Lung (tissue), 17 donors: ENCODE measurements at places on chromosomes 2 and 18.

GRCh38 chr2:134576478-134576877, 142.3 kb downstream of the TMEM163 start:
- DNase-seq = no peak

- DNase-seq = peak; percentile 10
Observed at GRCh38 chr2:76464310-76464709, 753.6 kb upstream of the GCFC2 start.

GRCh38 chr2:120780402-120780801, 44.7 kb downstream of the GLI2 start:
- no peak for DNase-seq

GRCh38 chr18:9617006-9617542, 2.7 kb upstream of the PPP4R1 start:
- DNase-seq = no peak

- DNase-seq = no peak
Observed at GRCh38 chr2:202322435-202322834, 53.7 kb upstream of the BMPR2 start.

DNA sequence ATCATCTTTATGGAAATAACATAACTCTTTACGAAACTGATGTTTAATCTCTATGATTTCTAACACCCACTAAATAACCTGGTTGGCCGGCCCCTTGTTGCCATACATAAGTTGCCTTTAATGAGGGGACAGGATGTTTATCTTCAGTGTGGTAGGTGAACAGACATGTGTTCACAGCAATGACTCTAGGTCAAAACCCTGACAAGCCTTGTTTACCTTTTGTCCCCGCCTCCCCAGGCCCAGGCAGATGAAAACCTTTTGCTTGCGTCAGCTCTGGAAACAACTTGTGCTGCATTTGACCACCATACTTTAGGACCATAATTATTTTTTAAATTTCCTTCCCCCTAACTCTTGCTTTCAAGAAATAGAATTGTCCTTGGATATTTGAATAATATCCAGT, 2.9 kb upstream of the DSG4 start:
- DNase-seq = no peak

GRCh38 chr2:108634011-108634410, 85.3 kb upstream of the RANBP2 start:
- DNase-seq = peak; percentile 93

GRCh38 chr2:150174971-150175421, 312.5 kb downstream of the RND3 start:
- DNase-seq = no peak

DNA sequence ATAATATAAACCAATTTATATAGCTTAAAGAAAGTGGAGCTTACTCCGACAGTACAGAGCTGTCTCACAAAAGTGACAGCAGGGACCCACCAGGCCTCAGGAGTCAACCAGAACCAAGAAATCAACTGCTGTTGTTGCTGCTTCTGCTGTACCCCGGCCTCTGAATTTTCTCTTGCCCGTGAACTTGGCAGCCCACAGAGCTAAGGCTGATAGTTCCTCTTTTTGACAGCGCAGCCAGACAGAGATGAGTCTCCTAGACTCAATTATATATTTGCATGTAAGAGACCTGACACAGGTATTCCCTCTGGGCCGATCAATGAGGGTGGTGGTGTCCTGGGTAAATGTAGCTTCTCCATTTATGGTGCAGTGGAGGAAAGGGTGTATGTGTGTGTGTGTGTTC, 109.4 kb downstream of the KCTD1 start:
- DNase-seq = no peak

DNA sequence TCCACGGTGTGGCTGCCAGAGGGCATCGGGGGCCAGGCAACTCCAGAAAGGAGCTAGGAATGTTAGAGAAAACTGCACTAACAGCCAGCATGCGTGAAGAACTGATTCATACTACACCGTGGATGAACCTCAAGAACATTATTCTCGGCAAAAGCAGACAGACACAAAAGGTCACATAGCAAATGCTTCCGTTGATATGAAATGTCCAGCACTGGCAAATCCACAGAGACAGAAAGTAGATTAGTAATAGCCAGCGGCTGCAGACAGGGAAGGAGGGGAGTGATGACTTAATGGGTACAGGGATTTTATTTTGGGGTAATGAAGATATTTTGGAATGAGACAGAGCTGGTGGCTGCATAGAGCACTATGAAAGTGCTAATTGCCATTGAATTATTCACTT, 37.4 kb downstream of the SCTR start:
- no peak for DNase-seq

DNA sequence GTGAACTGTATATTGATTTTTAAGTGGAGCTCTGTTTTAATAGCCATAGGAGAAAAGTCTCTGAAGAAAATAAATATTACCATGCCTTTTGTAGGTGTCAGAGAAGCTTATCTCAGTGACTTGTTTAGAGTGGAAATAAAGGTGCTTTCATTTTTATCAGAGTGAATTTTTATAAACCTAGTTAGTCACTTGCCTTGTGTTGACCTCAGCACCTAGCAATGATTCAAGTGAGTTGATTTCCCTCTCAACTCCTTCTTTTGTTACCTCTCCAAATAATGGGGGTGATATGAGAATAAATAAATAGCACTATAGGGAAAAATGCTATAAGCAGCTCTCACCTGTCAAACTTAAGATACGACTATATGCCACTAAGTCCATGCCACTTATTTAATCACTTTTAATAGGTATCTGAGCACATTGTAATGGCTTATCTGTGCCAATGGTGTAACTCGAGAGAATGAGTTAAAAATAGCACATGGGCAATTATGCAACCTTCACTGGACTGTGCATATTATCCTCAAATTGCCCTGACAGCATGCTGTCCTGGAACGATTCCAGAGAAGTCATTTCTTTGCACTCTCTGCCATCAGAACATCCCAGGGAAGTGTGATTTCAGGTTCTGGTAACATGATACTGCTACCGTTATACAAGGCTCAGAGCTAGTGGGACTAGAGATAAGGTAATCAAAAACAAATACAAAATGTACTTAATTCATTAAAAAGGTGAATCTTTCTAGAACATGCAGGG, 290.8 kb downstream of the CCDC85A start:
- DNase-seq = peak; percentile 9

DNA sequence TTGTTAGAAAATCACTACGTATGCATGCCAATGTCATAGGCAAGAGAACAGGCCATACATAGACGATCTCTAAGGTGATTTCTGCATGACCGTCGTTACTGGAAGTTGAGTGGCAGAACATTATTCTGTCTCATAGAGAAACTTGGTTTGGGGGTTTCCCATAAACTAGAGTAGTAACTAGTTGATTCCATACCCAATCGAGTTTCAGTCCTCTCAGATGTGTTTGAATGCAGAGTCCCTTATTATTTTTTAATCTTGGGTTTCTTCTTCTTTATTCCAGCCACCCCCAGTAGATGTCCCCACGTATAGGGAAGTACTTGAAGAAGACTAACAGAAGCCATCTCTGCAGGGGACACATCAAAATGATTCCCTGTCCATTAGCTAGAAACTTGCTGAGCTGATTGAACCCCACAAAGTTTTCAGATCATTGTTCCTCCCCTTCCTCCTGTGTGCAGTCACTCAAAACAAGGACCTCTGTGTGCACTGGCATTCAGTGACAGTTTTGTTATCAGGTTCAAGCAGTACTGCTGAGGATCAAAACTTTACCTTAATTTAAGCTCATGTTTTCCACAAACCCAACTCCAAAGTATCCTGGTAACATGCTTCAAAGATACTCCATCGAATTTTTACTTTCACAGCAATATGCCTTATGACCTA, 68.4 kb upstream of the CDCA7 start:
- DNase-seq = no peak

DNA sequence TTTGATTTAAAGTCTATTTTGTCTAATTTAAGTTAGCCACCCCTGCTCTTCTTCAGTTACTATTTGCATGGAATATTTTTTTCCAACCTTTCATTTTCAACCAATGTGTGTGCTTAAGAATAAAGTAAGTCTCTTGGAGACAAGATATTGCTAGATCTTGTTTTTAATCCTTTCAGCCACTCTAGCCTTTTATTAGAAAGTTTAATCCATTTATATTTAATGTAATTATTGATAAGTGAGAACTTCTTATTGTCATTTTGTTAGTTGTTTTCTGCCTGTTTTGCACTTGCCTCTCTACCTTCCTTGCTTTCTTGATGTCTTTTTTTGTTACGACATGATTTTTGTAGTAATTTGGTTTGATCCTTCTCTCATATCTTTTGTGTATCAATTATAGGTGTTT, 46.4 kb downstream of the CCDC148 start:
- DNase-seq = no peak

GRCh38 chr2:164700390-164700789, 79.1 kb upstream of the GRB14 start:
- DNase-seq = no peak

- DNase-seq = no peak
Observed at GRCh38 chr2:217489145-217489960, 513.4 kb downstream of the TNS1 start.

GRCh38 chr2:187155476-187155875, 292.6 kb downstream of the CALCRL start:
- no peak for DNase-seq

DNA sequence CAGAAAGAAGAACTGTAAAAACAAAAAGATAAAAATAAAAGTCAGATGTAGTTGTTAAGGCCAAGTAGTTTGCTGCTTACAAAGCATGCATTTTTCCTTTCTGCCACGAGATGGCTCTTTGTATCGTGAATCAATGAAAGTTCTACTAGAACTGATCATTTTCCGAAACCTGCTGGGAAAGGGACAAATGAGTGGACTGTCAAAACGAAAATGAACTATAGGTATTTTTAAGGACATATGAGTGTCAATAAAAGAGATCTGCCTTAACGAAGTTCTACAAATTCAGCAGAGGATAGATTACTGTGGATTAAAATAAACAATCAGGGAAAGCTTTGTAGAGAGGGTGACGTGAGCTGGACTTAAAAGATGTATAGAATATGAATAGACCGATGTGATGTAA, 15.0 kb upstream of the ELOA2 start:
- peak; percentile 26 for DNase-seq

DNA sequence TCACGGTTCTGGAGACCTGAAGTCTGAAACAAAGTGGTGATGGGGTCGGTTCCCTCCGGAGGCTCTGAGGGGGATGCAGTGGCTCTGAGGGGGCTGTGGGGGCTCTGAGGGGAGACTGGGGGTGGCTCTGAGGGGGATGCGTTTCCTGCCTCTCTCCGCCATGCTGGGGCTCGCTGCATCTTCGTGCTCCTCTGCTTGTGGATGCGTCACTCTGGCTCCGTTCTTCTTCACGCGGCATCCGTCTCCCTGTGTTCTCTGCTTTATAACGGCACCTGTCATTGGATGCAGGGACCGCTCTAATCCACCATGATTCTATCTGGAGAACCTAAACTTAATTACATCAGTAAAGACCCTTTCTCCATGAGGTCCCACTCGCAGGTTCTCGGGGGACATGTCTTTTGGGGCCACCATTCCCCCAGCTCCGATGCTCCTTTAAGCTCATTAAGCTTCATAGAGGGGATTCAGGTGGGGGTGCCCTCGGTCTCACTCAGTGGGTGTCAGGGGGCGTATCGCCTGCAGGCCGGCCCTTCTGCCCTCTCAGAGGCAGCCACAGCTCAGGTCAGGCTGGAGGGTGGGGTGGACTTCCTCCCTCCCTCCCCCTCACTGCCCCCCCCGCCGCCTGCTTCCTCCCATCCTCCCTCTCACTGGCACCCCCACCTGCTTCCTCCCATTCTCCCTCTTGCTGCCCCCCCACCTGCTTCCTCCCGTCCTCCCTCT, 18.4 kb downstream of the RTP5 start:
- DNase-seq = no peak

DNA sequence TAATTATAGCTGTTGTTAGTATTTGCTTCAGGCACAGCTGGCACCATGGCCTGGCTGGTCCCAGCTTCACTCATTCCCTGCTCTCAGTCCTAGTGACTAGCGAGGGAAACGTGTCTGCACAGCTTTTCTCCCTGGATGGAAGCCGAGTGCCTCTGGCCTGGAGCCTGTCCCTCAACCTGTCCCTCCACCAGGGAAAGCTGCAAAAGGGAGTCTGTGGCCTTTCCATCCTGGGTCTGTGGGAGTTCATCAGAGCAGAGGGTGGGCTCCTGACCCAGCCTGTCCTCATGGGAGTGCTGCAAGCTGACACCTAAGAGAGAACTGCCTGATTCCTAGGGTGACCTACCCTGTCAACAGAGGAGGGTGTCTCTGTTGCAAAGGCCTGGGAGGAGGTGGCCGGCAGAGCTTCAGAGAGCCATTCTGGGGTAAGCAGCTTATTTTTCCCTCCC, 118.3 kb downstream of the CAPN13 start:
- peak; percentile 27 for DNase-seq

- no peak for DNase-seq
Observed at GRCh38 chr2:102002228-102002627, 10.5 kb downstream of the IL1R2 start.

DNA sequence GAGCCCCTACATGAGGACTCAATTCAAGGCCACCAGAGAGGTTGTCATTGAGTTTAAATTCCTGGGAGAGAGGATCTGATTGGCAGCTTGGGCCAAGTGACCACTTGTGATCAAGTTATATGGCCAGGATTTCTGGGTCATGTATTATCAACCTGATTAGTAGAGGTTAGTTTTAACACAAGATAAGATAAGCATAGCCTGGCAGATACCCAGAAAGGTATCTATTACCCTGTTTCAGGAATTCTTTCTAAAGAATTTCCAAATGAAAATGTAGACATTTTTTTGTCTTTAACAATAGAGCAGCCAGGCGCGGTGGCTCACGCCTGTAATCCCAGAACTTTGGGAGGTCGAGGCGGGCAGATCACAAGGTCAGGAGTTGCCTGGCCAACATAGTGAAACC, 50.5 kb downstream of the BABAM2 start:
- no peak for DNase-seq

- no peak for DNase-seq
Observed at GRCh38 chr2:127665267-127665893, 9.9 kb downstream of the LIMS2 start.

DNA sequence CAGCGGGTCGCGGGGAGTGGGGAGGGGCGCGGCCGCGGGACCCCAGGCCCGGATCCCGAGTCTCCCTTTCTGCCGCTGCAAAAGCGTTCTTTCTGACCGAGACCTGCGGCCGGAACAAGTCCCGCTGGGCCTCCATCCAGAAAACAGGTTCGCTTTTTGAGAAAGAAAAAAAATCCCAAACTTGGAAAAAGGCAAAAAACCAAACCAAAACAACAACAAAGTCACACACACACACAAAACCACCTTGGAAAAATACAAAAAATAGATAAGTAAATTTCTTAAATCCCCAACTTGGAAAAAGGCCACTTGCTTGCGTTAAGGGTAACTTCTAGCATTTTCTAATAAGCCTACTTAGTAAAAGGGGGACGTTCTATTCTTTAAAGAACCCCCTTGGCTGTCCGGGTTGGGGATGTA, 250 bp upstream of the CHST10 start:
- no peak for DNase-seq

DNA sequence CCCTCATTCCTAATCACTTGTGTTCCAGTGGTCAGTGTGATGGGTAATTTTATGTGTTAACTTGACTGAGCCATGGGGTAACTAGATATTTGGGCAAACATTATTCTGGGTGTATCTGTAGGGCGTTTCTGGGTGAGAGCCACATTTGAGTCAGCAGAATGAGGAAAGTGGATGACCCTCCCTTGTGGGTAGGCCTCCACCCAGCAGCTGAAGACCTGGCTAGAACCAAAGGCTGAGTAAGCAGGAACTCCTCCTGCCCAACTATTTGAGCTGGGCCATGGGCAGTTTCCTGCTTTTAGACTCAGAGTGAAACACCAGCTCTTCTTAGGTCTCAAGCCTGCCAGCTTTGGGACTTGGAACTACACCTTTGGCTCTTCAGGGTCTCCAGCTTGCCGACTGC, 141.8 kb downstream of the ACKR3 start:
- no peak for DNase-seq
